ENCODE measurements at places on chromosomes 2 and 18.

DNA sequence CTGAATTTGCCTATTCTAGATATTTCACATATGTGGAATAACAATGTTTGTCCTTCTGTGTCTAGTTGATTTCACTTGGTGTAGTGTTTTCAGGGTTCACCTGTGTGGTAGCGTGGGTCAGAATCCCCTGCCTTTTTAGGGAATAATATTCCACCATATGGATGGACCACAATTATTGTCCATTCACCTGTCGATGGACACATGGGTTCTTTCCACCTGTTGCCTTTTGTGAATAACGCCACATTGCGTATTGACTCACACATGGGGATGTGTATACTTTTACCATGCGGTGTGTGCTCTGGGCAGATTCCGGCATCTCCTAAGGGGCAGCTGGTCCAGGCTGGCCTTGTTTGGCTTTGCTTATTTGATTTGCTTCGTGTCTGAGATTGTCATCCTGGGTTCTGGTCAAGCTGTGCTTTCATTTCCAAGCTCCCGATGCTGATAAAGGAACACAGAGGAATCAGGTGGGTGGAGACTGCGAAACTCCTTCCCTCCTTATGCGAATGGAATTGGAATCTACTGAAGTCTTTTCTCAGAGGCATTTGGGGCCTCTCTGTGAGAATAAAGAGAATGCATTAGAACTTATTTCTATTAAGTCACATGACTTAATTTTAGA is 18.9 kb upstream of the ALLC start:
- DNase-seq = no peak

DNA sequence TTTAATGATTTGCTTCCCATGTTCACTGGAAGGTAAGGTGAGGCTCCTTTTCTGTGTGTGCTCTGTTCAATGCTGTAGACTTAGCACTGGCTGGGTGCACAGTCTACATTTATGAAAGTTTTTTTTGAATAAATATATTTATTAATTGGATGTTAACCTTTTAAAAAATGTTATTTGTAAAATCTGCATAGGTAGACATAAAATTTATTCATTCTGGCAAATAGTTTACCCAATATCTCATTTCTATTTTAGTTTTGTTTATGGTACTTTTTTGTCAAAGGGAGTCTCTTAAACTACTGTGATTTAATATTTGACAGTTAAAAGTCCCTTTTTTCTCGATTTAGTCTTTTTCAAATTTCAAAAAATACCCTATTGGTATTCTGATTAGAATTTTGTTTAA is 19.9 kb downstream of the CDKL4 start:
- no peak for DNase-seq

DNA sequence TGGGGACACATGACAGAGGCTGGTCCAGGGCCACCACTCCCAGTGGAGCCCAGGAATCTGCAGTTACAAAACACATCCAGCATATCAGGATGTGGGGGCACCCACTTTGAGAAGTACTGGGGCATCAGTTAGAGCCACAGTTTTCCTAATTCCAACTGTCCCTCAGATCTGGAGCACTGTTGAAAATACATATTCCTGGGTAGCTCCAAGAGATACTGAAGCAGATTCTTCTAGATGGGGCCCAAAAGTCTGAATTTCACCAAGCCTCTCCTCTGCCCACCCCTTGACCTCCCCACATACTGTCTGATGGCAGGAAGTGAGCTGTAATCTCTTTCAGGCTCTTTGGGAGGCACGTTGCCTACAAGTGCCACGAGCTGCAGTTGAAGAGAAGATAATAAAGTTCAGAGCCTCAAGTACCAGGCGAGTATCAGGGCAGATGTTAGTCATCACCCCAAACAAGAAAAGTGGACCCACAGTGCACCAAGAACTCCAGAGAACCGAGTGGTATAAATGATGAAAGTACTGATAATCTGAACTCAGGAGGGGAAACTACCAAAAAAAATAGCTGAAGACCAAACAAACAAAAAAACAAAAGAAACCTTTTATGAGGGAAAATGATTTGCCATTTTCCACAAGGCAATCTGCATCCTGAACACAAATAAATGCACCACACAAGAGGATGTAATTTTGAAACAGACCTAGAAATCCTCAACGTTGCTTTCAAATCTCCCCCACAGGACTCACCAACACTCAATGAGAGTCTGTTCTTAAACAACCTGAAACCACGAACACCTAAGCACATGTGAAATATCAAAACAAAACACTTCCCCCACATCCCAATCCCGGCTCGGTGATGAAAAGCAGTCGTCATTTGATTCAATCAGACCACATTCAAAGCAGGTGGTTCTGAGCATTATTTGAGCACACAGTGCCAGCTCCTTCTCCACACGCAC is 98.7 kb downstream of the TCF4 start:
- DNase-seq = no peak

DNA sequence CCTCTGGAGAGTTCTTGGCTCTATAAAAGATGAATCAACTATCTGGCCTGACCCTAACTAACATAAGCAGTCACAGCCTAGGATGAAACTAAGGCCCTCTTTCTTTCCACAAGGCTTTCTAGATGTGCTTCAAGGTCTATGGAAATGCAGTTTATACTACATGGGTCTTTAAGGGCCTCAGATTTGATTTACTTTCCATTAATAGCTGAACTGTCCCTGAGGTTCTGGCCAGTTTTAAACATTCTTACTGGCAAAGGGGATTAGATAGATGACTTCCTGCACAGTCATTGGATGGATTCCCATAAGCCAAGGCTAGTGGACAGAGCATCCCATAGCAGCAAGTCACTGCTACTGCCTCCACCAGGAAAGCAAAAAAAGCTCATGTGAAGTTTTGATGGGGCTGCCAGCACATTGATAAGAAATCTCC is 38.1 kb upstream of the LCLAT1 start:
- DNase-seq = peak; percentile 85

DNA sequence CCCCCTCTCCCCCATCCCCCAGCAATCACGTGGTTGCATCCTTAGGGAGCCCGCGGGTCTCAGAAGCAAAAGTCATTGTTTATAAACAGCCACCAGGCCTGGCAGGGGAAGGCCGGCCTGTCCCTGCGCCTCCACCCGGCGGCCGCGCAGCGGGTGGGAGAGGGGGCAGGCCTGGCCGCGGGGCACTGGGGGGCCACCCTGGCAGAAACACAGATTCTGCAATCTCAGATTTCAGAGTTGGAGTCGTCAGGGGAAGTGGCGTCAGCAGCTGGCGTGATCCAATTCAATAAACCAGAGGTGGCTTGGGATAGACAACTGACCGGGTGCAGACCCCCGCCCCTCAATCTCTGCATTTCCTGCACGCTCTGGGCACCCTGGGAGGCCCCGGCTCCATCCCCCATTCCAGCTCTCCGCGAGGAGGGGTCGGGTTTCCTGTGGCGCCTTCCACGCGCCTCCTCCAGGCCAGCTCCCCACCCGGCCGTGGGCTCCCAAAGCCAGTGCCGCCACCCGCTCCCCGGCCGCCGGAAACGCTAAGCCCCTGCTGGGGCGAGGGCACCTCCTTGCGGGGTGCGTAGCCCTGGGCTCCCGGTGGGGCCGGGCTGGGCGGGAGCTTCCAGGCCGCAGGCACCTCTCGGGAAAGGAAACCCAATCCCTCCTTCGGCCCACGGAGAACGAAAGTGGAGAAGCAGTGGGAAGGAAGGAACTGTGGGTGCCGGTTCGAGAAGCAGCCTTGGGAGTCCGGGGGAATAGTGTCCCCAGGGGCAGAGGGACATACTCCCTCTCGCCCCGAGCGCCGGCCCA is 1.1 kb downstream of the BIN1 start:
- DNase-seq = peak; percentile 27

GRCh38 chr2:120291401-120292311 is 39.0 kb downstream of the RALB start:
- no peak for DNase-seq

- no peak for DNase-seq
These were observed 28.1 kb downstream of the FARSB start for GRCh38 chr2:222627764-222628163.

GRCh38 chr2:98454073-98454472 is 9.4 kb downstream of the INPP4A start:
- no peak for DNase-seq

DNA sequence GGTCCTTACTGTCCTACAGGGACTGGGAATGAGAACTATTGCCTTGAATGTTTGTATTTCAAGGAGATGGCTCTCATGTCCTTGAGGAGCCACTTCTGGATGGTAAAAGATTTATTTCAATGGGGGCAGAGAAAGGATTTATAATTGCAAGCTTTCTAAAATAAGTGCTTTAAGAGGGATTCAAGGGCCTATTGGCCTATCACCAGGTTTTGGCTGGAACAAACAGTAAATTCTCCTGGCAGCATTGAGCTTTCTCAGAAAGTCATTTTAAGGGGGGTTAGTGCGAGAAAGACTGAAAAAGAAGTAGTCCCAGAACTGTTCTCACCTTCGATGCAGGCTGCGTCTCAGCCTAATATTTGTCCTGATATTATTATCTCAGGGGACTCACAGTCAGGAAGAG is 29.8 kb downstream of the DPP10 start:
- DNase-seq = no peak

GRCh38 chr2:83365476-83365875 is 1093.6 kb downstream of the SUCLG1 start:
- no peak for DNase-seq

DNA sequence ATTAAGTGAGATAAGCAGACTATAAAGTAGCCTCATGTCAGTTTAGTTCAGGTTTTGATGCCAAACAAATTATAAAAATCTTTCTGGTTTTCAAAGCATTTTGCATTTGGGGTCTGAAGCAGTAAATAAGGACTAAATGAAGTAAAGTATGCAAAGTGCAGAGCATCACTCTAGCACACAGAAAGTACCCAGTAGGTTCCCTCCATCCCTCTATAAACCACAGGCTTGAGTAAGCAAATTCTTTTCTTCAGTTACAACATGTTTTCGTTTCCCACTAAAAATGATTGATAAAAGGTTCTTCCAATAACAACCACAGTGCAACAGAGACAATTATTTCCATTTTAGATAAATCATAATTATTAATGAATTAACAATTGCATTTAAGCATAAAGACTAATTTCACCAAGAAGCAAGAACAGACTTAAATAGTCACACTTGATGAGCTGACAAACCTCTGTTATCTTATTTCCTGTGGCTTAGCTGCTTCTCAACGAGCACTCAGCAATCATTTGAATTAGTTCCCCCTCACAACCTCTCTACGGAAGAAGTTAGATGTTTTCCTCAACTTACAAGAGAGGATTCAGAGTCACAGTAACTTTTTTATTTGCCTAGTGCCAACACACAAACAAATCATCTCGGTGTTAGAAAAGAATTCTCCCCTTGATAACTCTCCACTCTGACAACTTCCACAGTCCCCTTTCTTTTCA is 249.8 kb downstream of the NBAS start:
- peak; percentile 5 for DNase-seq

- DNase-seq = peak; percentile 68
These were observed 25.8 kb upstream of the CABYR start for GRCh38 chr18:24112874-24113615.

- peak; percentile 33 for DNase-seq
These were observed 806 bp downstream of the RFX8 start for GRCh38 chr2:101473911-101474701.

DNA sequence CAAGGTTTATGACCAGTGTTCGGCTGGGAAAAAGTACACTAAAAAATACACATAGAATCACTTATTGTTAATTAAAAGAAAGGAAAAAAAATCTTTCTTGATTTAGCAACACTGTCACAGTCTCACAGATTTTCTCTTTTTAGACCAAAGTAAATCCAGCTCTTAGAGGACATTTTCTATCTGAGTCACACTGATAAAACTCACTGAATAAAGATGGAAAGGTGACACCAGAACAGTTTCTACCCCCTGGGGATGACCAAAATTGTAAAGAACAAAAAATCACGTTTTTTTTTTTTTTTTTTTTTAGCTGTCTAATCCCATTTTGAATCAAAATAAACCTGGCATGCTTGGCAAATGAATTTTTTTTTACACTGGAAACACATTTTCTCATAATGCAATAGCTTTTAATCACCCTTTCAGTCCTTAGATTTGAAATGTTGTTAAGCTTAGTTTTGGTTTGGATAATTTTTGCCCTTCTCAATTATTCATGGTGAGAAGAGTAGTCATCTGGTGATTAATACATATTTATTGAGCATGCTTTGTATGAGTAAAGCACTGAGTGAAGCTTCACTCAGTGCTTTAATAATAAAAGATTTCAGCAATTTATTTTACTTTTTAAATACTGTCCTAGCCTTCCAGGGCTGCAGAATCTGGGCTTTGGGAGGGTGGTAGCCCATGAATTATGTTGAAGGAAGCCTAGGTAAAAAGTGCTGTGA is 886.3 kb downstream of the SLC4A3 start:
- peak; percentile 41 for DNase-seq

- no peak for DNase-seq
These were observed 144.7 kb upstream of the COPS8 start for GRCh38 chr2:236940916-236941520.

GRCh38 chr18:3120356-3120755 is 99.4 kb downstream of the MYOM1 start:
- no peak for DNase-seq

DNA sequence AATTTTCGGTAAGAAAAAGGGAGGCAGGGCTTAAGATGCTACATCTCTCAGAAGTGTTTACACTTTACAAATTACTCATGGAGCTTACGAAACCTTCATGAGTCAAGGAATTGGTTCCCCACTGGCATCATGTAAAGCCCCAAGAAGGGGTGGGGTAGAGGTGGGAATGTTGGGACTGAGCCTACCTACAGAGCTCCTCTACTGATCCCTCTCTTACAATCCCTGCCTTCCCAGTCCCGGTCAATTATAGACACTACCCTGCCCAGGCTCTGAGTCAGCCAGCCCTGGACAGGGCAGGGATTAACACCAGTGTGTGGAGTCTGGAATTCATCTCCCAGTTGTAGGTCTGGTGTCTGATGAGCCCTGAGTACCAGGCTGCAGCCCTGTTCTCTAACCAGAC is 248.9 kb downstream of the PAX3 start:
- peak; percentile 57 for DNase-seq

GRCh38 chr2:39994151-39994550 is 215.1 kb upstream of the THUMPD2 start:
- peak; percentile 90 for DNase-seq

- DNase-seq = peak; percentile 18
These were observed 150.6 kb downstream of the RIF1 start for GRCh38 chr2:151560289-151560688.

DNA sequence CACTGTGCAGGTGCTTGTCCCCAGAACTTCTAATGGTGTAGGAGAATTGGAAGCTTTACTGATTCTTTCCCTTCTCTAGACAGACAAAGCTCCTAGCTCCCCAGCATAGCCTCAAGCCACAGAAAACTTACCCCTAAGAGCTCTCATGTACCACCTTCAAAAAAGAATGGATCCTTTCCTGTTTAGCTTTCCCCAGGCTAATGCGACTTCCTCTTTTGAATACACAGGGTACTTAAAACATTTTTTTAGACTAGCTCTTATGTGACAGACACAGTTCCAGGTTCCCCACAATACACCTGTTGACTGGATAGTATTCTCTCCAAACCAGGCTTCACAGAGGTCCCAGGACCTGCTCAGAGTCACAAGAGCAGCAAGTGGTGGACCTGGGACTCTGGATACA is 8.3 kb downstream of the CTAGE1 start:
- no peak for DNase-seq

- DNase-seq = no peak
These were observed 105.3 kb upstream of the UNC80 start for GRCh38 chr2:209666296-209666695.

Measured in HCEC 1CT (cell line).